Mesothelial cell of epicardium (in vitro differentiated cells): ENCODE measurements at places on chromosomes 6 and 20. TPM values are rescaled to one million over a fixed set of nuclear protein-coding genes. Genes with fewer than 3 reads are reported as not detected.

DNA sequence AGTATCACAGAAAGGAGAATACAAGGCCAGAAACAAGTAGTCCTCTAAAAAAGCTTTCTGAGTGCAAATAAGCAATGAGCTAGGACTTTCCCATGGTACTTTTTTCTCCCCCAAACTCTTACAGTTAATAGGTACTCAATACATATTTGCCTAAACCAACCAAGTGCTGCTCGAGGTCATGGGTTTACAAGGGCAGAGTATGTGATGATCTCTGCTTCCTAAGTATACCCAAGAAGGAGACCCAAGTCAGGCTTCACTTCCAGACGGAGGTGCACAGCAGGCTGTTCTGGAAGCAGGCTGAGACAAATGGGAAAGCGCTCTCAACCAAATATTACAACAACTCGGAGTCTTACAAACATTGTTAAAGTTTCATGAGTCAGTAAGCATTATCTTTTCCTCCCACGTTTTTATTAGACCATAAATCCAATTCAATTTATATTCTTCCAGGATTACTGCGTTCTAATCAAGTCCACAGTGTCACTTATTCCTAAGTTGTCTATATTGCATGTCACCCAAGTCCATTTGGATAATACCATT, 8.1 kb downstream of the FYN start:
- no peaks in the 10 kb centered on the region for H3K27me3 ChIP-seq
- H3K36me3 ChIP-seq, result no peaks in the 10 kb centered on the region
- H3K4me1 ChIP-seq, result peaks cover 13% of the 10 kb centered on the region
- H3K4me3 ChIP-seq, result no peak overlapping the region
- no peak for DNase-seq
- H3K27ac ChIP-seq, result peak overlapping the region; percentile 68

- peak; percentile 66 for DNase-seq
- peak overlapping the region; percentile 100 for H3K27ac ChIP-seq
- H3K4me3 ChIP-seq, result peak overlapping the region; percentile 99
- H3K36me3 ChIP-seq, result no peaks in the 10 kb centered on the region
Measured at GRCh38 chr6:113969888-113970804, 802 bp downstream of the HDAC2 start.

DNA sequence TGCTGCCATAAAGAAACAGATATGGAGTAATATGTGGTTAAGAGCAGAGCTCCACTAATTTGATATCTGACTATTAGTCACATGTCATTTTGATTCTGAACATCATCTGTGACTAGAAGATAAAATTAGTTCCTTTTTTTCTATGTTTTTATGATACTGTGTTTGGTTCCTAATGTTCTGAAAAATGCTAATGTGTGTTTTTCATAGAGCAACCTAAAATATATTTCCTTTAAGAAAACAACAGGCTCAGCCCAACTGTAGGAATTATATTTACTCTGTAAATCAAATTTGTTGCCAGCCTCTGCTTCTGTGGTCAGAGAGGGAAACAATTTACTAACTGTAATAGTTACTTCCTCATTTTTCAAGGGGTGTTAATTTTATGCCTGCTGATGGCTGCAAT, 33.3 kb upstream of the TXLNB start:
- no peaks in the 10 kb centered on the region for H3K36me3 ChIP-seq
- DNase-seq, result no peak
- H3K27me3 ChIP-seq, result no peaks in the 10 kb centered on the region
- H3K4me1 ChIP-seq, result peaks cover 25% of the 10 kb centered on the region
- no peak overlapping the region for H3K4me3 ChIP-seq

GRCh38 chr20:11792568-11792953, 125.1 kb upstream of the BTBD3 start:
- H3K36me3 ChIP-seq, result no peaks in the 10 kb centered on the region
- no peaks in the 10 kb centered on the region for H3K27me3 ChIP-seq
- no peak overlapping the region for H3K4me3 ChIP-seq
- no peak for DNase-seq

- no peaks in the 10 kb centered on the region for H3K27me3 ChIP-seq
- no peak for DNase-seq
- no peaks in the 10 kb centered on the region for H3K36me3 ChIP-seq
- peaks cover 10% of the 10 kb centered on the region for H3K4me1 ChIP-seq
- no peak overlapping the region for H3K4me3 ChIP-seq
- H3K27ac ChIP-seq, result no peak overlapping the region
Measured at GRCh38 chr6:93679836-93680235, 260.5 kb upstream of the EPHA7 start.

DNA sequence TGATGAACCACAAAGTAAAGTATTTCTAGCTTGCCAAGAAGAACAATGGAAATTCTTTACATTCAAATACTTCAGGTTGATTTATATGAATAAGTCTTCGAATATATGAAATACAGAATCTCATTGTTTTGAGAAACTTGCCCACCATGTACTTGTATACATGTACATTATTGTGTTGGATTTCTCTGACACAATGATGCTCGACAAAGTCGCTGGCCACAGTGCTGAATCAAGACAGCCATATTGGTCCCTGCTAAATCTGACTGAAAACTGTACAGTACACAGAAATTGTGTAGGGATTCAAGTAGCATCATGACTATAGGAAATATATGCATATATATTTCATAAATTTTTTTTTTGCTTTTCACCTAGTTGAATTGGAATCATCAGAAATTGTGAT, 13.1 kb upstream of the LIN28B start:
- no peak overlapping the region for H3K4me3 ChIP-seq
- peaks cover 7% of the 10 kb centered on the region for H3K27me3 ChIP-seq
- no peaks in the 10 kb centered on the region for H3K36me3 ChIP-seq
- no peak for DNase-seq
- H3K4me1 ChIP-seq, result peaks cover 8% of the 10 kb centered on the region
- no peak overlapping the region for H3K27ac ChIP-seq

DNA sequence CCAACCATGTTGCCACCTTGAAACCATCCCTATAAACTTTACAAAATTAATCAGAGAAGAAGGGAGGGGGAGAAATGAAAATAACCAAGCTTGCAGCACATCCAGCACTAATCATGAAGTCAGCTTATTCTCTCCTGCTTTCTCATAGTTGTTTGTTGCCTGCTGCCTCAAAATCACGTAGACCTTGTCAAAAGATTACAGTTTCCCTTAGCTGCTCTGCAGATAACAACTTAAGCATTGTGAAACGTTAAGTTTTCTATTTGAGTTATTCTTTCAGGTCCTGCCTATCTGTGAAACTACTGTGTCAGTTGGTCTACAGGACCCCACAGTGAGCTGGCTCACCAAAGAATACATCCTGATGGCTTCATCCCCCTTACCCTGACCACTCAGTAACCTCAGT, 32.9 kb downstream of the SLC17A4 start:
- no peak overlapping the region for H3K27ac ChIP-seq
- H3K36me3 ChIP-seq, result no peaks in the 10 kb centered on the region
- no peak for DNase-seq
- no peak overlapping the region for H3K4me3 ChIP-seq
- no peaks in the 10 kb centered on the region for H3K4me1 ChIP-seq

DNA sequence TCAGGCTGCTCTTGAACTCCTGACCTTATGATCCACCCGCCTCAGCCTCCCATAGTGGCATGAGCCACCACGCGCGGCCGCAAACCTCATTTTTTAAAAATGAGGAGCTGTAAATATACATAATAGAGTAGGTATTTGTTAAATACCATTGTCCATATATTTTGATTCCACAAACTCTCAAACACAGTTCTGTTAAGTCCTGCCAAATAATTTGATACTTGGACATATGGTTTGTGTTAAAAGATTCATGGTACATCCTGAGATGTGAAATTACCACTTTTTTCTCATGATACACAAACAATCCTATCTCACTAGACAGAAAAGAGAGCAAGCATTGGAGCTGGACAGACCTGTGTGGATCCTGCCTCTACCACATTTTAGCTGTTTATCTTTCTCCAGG, 334.1 kb upstream of the KCNQ5 start:
- H3K4me3 ChIP-seq, result no peak overlapping the region
- H3K36me3 ChIP-seq, result no peaks in the 10 kb centered on the region

GRCh38 chr20:25346349-25346748, 44.3 kb downstream of the ABHD12 start:
- H3K27ac ChIP-seq, result no peak overlapping the region
- DNase-seq, result no peak
- no peaks in the 10 kb centered on the region for H3K4me1 ChIP-seq
- no peak overlapping the region for H3K4me3 ChIP-seq
- peaks cover 12% of the 10 kb centered on the region for H3K36me3 ChIP-seq

DNA sequence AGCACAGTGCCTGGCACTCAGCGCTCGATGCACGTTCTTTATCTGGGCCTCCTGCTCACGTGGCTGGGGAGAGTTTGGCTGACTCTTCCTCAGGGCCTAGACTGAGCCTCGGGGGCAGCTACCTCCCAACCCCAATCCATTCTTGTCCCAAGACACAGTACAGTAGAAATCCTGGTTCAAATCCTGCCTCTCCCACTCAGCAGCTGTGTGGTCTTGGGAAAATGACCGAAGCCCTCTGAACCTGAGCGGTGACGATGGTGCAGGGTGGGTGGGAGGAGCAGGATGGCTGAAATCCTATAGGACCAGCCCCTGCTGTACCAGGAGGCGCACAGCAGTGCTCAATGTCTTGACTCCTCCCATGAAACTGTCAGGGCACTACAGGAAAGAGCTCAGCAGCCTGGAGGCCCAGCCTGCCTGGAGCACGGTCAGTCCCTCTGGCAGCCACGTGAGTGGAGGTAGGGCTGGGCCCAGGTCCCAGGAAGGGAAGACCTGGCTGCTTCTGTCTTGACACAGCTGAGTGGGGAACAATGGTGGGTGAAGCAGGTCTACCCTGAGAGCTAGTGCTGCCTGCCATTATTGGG, 31.5 kb downstream of the PDRG1 start:
- H3K36me3 ChIP-seq, result no peaks in the 10 kb centered on the region
- no peak overlapping the region for H3K4me3 ChIP-seq
- H3K27me3 ChIP-seq, result peaks cover 14% of the 10 kb centered on the region
- peaks cover 44% of the 10 kb centered on the region for H3K4me1 ChIP-seq
- no peak overlapping the region for H3K27ac ChIP-seq

Gene OR2B2
- not detected in 3 replicates for total RNA-seq

Gene SIRPD
- total RNA-seq, result not detected in 3 replicates

Gene CBFA2T2
- total RNA-seq, result 39.7 to 47.2 TPM (median 46.1 TPM) in 3 replicates

Gene HUS1B
- 1.0 to 1.7 TPM (median 1.3 TPM) in 3 replicates for total RNA-seq

Gene FAM120B
- total RNA-seq, result 43.3 to 44.6 TPM (median 44.1 TPM) in 3 replicates
